ENCODE measurements at places on chromosomes 2 and 18.

- peak; percentile 60 for DNase-seq
Observed at GRCh38 chr18:79507076-79507545, 111.4 kb downstream of the NFATC1 start.

- peak; percentile 89 for DNase-seq
Observed at GRCh38 chr2:119011162-119011909, 69.3 kb downstream of the MARCO start.

GRCh38 chr2:9629222-9630116 is 1.3 kb downstream of the YWHAQ start:
- peak; percentile 18 for DNase-seq

DNA sequence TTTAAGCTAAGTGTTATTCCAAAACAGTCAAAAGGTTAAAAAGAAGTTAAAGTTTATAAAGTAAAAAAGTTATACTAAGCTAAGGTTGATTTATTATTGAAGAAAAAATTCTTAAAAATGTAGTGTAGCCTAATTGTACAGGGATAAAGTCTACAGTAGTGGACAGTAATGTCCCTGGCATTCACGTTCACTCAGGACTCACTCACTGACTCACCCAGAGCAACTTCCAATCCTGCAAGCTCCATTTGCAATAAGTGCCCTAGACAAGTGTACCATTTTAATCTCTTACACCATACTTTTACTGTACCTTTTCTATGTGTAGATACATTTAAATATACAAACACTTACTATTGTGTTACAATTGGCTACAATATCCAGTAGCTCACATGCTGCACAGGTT is 86.1 kb downstream of the CACNB4 start:
- DNase-seq = no peak

DNA sequence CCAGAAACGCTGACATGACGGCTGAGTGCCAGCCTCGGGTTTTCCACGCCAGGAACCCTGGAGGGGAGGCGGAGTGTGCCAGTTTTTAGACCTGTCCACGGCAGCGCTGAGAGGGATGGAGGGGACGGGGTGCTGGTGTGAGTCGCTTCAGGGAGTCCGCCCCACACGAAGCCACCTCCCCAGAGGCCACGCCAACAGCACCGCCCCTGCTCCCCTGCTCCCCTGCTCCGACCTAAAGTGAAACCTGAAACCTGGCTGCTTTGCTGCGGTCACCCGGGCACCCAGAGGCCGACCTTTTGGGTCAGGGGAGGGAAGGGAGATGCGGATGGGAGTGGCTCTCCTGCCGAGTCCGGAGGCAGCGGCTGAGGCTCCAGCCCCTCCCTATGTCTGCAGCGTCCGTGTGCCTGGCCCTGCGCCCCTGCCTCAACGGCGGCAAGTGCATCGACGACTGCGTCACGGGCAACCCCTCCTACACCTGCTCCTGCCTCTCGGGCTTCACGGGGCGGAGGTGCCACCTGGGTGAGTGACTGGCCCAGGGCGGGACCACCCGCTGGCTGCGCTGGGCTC is 38.1 kb downstream of the SNED1 start:
- no peak for DNase-seq

GRCh38 chr2:197191940-197192322 is 118.6 kb downstream of the ANKRD44 start:
- DNase-seq = no peak

GRCh38 chr2:45669032-45669486 is 17.6 kb downstream of the PRKCE start:
- DNase-seq = peak; percentile 10

GRCh38 chr2:20596193-20596972 is 54.5 kb downstream of the HS1BP3 start:
- DNase-seq = peak; percentile 36

- DNase-seq = no peak
Observed at GRCh38 chr2:128414351-128414750, 95.7 kb upstream of the HS6ST1 start.

DNA sequence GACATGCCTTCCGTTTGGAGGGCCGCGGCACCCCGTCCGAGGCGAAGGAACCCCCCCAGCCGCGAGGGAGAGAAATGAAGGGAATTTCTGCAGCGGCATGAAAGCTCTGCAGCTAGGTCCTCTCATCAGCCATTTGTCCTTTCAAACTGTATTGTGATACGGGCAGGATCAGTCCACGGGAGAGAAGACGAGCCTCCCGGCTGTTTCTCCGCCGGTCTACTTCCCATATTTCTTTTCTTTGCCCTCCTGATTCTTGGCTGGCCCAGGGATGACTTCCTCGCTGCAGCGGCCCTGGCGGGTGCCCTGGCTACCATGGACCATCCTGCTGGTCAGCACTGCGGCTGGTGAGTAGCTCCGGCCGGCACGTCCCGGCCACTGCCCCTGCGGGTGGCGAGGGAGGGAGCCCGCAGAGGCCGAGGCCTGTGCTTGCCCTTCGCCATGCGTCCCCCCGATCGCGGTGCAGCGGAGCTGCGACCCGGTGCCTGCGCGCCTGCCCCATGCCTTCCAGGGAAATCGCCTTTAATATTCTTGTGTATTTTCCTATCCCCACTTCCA is 1.2 kb downstream of the BMPR2 start:
- DNase-seq = peak; percentile 83
